ENCODE measurements at places on chromosomes 7 and 10.

- DNase-seq: no peak
Measured at GRCh38 chr7:77655836-77656455, 40.3 kb upstream of the RSBN1L start.

- DNase-seq: no peak
Measured at GRCh38 chr7:45702751-45703150, 128.6 kb downstream of the ADCY1 start.

- DNase-seq: no peak
Measured at GRCh38 chr10:725786-726185, 36.3 kb upstream of the DIP2C start.

DNA sequence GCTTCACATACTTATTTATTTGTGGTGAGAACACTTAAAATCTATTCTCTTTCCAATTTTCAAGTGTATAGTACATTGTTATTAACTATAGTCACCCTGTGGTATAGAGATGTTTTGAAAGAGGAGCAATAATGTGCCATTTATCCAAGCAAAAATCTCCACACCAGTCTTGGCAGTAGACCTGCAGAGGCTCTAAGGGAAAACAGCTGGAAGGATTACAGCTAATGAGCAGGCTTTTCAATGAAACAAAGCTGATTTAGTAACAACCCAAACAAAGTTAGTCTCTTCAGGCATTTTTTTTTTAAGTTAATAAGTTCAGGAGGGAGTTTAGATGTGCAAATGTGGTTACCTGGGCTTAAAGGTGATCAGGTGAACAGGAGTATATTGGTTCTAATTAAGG lies 101.9 kb downstream of the EVX1 start:
- no peak for DNase-seq

- DNase-seq: no peak
Measured at GRCh38 chr10:9547936-9548904, 1469.5 kb upstream of the CELF2 start.

DNA sequence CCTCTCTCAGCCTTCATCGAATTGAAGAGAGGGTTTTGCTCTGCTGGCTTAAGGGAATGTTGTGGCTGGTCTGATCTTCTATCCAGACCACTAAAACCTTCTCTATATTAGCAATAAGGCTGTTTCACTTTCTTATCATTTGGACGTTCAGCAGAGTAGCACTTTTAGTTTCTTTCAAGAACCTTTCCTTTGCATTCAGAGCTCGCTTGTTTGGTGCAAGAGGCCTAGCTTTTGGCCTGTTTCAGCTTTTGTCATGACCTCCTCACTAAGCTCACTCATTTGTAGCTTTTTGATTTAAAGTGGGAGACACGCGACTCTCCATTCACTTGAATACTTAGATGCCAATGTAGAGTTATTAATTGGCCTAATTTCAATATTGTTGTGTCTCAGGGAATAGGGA lies 3.9 kb downstream of the MPP7 start:
- DNase-seq: no peak

GRCh38 chr7:889391-889790 lies 13.0 kb downstream of the GET4 start:
- DNase-seq: no peak
